Tongue (tissue), 3 donors: ENCODE measurements at places on chromosomes 2 and 18. TPM values are rescaled to one million over a fixed set of nuclear protein-coding genes. Genes with fewer than 3 reads are reported as not detected.

- peak; percentile 89 for DNase-seq
Observed at GRCh38 chr2:200466425-200467418, 43.1 kb downstream of the KCTD18 start.

RGPD4 gene
- total RNA-seq: not detected

GRCh38 chr2:233225230-233226068 lies 26.0 kb upstream of the ATG16L1 start:
- no peak for DNase-seq

PLGLB1 gene
- total RNA-seq: 12.5 TPM

DNA sequence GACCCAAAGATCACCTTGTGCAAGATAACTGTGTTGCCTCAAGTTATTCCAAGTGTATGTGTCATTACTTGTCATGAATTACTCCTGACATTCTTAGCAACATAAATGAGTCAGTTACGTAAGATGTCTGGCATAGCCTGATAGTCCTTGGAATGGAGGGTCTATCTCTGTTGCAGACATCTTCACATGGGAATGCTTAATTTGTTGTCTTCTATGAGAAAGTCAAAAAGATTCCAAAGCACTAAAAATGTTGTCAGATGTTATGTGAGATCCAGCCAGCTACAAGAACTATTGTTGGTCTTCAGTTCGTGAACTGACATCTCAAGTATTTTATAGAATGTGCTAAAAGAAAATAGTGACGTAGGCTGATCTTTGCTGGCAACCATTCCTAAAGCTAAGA lies 178.2 kb upstream of the RASGRP3 start:
- DNase-seq: peak; percentile 38

FOXI3 gene
- total RNA-seq: 0.31 TPM

DNA sequence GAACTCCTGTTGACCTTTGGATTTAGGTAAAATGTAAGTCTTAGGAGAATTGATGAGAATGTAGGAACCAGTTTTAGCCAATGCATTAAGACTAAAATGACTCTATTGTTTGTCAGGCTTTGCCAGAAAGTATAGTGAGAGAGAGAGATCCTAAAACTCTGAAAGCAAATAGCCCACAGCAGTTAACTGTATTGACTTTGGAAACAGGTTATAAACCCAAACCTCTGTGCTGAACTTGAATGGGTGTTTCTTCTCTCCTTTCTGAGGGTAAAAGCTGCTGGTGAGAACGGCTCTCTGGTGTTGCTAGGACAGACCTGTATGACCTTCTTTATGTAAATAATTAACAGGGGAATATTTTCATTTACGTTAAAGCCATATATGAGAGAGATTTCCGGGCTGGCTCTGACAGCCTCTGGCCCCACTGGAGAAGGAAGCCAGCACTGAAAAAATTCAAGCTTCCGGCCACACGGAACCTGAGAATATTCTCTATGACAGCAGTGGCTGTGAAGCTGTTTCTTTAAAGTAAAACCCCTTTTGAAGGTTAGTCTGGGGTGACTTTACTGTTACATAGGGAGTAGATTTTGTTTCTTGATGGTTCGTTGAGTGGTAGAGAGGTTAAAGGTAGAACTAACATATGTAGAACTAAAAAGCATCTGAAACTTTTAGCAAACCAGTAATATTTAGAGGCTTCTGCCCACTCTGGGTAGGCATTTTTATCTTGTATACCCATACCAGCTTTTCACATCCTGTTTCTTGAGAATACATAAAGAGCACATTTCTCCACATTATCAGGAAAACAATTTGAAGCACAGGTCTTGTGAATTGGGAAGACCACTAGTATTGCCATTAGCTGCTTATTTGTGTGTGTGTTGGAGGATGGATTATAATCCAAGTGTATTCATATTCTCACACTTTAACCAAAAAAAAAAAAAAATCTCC lies 123.8 kb downstream of the SPTBN1 start:
- peak; percentile 53 for DNase-seq

CCDC150 gene
- total RNA-seq: 2.4 TPM

SLC14A1 gene
- 4.0 TPM for total RNA-seq

CNDP2 gene
- total RNA-seq: 50.6 TPM

DNA sequence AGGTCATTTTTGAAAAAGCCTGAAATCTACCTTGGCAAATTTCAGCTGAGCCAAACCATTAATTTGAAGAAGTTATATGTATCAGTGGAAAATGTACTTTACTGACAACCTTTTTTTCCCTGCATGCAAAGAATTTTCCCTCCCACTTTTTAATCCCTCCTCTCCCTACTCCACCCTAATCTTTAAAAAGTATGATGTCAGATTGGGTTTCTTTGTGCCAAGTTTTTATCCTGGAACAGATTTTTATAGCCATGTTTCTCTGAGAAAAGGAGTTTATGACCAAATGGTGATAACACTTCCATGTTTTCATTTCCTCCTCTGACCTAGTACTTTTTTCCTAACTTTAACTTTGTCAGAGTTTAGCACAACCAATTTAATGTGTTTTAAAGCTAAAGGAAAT lies 250.3 kb upstream of the FOSL2 start:
- peak; percentile 44 for DNase-seq
